ENCODE measurements at places on chromosomes 1 and 21. TPM values are rescaled to one million over a fixed set of nuclear protein-coding genes. Genes with fewer than 3 reads are reported as not detected.

DNA sequence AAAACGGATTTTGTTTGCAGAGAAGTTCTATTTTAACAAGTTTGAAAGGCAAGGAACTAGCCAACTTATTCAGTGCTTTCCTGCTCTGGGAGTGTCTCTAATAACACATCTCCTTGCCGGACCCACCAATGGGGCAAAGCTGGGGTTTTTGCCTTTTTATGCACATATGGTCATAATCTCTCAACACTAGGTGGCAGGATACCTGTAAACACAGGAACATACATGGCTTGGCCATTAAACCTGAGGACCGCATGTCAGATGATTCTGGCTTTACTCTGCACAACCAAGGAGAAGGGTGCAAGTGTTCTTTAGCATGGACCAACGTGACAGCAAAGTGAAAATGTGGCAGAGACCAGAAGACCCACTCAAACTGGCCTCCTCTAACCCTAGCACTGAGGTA is 4.9 kb downstream of the TMEM9 start:
- DNase-seq = no peak

DNA sequence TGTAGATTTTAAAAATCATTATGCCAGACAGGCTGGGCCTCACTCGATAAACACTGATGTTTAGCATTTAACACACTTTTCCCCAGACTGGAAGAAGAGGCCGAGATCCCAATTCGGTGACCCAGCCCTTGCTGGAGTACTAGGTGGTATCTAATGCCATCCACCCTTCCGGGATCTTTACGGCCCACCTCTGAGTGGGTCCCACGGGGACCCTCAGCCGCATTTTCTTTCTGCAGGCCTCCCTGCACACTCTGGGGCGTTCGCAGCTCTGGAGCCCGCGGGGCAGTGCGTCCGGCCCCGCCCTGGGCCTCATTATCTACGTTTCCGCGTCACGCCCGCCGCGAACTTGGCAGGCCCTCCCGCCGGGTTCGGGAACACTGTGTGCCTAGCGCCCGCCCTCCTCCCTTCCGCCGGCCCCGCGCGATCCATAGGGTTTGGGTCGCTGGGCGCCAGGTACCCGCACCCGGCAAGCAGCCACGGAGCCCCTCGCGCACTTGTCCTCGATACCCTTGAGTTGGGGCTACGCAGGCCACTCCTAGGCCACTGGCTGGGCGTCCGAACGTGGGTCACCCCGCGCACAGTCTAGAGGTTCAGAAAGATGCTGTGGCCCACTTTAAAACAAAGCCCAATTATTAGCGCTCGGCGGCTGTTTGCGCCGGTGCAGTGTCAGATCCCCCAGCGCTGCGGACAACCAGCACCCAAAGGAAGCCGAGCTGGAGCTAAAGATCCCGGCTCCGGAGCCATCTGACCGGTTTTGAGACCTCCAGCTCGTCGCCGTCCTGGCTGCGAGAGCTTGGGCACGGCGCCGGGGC is 950 bp upstream of the EVA1C start:
- DNase-seq = no peak

GRCh38 chr1:15620155-15620545 is 2.9 kb downstream of the DDI2 start:
- no peak for DNase-seq

DNA sequence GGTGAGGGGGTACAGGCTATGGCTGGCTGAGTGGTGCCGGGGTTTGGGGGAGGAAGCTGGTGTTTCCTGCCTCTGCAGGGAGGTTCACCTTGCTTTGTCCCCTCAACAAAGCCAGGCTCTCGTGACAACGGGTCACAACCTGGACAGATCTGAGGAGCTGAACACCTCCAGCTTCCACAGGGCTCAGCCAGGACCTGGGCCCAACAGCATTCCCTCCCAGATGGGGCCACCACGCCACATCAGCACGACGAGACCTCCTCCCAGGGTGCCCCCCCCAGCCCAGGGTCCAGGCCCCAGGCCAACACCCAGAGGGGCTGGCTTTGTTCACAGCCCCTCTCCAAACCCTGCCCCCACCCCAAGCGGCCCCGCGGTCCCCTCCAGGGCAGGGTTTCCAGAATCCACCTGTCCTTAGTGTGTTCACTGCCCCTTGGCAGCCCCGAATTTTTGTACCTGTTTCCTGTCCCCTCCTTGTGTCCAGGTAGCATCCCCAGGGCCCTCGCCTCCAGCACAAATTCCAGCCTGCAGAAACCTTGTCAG is 34.7 kb downstream of the UBE2G2 start:
- DNase-seq = no peak

Gene SPAG17
- polyA plus RNA-seq = 10.4 TPM

- DNase-seq = no peak
These were observed 71.8 kb upstream of the CSF1 start for GRCh38 chr1:109838838-109839240.

DNA sequence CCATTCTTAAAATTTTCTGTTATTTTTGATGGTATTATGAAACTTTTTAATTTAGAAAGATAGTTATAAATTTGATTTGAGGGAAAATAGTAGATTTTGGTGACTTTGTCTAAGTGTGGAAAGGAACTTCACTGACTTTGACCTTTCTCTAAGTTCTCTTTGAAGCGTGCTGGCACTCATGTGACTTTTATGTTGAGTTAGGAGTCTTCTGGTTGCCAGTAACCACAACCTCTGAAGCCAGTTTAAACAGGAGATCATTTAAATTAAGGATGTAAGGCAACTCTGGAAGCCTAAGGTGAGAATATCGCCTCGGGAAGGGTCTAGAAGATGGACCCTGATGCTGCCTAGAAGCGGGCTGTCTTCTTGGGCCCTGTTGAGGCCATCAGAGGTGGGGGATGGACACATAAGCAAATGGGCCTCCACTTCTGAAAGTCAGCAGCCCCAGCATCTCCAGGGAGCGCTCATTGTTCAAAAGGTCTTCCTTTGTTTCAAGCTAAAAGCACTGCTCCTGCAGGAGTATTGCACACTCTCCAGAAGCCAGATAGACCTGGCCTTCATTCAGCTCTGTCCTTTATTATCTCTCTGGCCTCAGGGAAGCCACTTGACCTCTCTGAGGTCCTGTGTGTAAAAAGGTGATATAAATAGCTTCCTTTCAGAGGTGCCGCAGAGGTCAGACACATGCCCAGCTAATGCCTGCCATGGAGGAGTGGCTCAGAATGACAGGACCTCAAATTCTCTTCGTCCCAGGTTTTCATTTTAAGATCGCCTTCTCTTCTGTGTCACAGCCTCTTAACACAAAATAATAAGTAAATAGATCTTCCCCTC is 5.1 kb upstream of the RCAN1 start:
- DNase-seq = no peak

GRCh38 chr1:168243636-168244212 is 17.9 kb downstream of the SFT2D2 start:
- DNase-seq = no peak

- no peak for DNase-seq
These were observed 8.6 kb upstream of the PLA2G2C start for GRCh38 chr1:20194757-20195461.

Gene CSF3R
- polyA plus RNA-seq = 3.3 TPM

GRCh38 chr1:170932236-170932635 is 3.1 kb upstream of the MROH9 start:
- DNase-seq = no peak

Gene TRIM58
- polyA plus RNA-seq = 1.5 TPM

- DNase-seq = no peak
These were observed 9.4 kb downstream of the NCSTN start for GRCh38 chr1:160352555-160352954.

GRCh38 chr1:107870696-107871095 is 94.3 kb downstream of the VAV3 start:
- no peak for DNase-seq

GRCh38 chr1:47205918-47206317 is 16.1 kb upstream of the PDZK1IP1 start:
- no peak for DNase-seq

Gene NCF2
- 2.6 TPM for polyA plus RNA-seq

DNA sequence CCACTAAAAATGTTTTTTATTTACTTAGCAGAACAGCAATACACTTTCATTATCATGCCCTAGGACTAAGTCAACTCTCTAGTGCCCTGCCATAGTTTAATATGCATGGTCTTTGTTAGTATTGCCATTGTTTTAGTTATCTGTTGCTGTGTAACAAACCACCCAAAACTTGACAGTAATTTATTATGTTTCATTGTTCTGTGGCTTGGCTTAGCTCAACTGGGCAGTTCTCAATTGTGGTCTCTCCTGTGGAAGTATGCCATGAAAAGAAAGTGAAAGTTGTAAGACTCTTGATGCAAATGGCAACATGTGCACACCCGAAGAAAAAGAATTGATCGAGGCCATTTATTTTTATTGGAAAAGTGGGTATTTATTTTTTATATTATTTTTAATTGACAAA is 206.3 kb upstream of the KCTD3 start:
- no peak for DNase-seq

- no peak for DNase-seq
These were observed 28.9 kb upstream of the C1orf87 start for GRCh38 chr1:60102267-60103061.

Gene TMCO4
- polyA plus RNA-seq = 17.8 TPM

DNA sequence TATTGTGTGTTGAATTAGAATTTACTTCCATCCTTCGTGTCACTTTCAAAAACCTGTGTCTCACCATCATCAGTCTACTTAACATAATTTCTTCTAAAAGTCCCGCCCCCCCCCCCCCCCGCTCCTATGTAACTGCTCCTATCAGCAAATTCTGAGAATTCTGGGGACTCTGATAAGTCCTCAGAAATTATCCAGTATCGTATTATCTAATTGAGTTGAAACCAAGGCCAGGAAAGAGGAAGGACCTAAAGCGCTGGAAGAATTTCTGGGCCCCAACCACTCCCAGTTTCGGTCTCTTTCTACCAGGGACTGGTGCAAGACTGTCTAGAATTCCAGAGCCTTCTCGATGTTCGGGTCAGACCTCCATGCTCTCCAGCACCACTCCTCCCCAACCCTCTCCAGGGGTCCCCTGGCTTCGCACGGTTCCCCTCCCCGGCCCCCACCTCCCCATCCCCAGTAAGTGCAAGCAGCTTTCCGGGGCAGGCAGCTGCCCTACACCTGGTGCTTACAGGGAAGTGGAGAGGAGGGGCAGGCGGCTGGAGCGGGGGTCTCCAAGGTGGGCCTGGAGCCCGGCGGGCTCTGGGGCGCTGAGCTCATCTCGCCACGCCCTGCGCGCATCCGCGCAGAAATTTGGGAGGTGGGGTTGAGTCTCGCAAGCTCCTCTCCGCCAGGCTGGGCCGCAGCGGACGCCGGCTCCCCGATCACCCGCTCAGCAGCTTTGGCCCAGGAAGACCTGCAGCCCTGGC is 16.0 kb upstream of the ZNF496 start:
- no peak for DNase-seq

- DNase-seq = no peak
These were observed 1.5 kb downstream of the SHISA4 start for GRCh38 chr1:201890223-201890622.

Gene NR1I3
- polyA plus RNA-seq = 4.7 TPM

- DNase-seq = no peak
These were observed 26.5 kb downstream of the SYF2 start for GRCh38 chr1:25205786-25206185.

Gene FCGR3A
- 1.9 TPM for polyA plus RNA-seq

DNA sequence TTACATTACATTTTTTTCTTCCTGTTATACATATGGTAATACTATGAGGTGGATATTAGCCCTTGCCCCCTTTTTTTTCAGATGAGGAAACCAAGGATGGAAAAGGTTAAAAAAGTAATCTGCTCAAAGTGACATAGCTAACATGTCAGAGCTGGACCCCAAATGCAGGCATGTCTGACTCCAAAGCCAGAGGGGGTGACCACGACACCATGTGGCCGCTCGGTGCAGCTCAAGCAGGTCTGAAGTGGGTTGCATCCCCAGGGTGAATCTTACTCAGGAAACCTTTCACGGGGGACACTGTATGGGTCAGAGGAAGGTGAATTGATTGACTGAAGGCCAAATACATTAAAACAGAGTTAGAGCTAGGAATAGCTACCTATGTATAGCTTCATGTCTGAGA is 34.8 kb downstream of the CD34 start:
- no peak for DNase-seq

GRCh38 chr1:1282998-1283397 is 2.8 kb downstream of the SCNN1D start:
- no peak for DNase-seq

Gene AKT3
- 31.4 TPM for polyA plus RNA-seq

GRCh38 chr21:42708107-42708506 is 54.7 kb downstream of the PDE9A start:
- no peak for DNase-seq

GRCh38 chr1:37325509-37326437 is 148.6 kb upstream of the ZC3H12A start:
- no peak for DNase-seq

Gene NBPF14
- polyA plus RNA-seq = 23.0 TPM

DNA sequence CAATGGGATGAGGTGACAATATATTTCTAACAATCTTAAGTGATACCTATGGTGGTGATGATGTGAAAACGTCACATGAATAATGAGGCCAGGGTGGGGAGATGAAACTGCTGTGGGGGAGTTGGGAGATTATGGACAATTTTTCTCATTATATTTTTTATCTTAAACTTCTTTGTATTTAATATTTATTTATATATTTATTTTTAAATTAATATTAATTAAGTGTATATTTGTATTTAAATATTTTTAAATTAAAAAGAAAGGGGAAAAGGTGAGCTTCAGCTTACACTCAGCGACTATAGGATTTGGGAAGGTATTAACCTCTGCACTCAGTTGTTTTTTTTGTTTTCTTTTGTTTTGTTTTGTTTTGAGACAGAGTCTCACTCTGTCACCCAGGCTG is 158.7 kb downstream of the PSMG1 start:
- DNase-seq = no peak

Gene KIF17
- polyA plus RNA-seq = 3.5 TPM

DNA sequence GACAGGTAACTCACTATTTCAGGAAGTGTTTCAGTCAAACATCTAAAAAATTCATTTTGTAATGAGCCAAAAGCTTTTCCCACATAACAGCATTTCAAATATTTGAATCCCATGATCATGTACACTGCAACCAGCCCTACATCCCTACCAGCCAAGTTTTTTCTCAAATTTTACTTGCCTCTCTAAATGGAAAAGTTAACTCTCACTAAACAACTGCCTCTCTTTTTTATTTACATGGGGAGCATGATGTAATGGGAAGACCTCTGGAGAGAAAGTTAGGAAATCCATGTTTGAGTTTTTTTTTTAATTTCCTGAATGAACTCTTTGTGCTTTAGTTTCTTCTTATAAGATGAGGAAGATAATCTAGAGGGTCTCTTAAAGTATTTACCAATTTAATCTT is 70.5 kb downstream of the TTLL7 start:
- DNase-seq = no peak

DNA sequence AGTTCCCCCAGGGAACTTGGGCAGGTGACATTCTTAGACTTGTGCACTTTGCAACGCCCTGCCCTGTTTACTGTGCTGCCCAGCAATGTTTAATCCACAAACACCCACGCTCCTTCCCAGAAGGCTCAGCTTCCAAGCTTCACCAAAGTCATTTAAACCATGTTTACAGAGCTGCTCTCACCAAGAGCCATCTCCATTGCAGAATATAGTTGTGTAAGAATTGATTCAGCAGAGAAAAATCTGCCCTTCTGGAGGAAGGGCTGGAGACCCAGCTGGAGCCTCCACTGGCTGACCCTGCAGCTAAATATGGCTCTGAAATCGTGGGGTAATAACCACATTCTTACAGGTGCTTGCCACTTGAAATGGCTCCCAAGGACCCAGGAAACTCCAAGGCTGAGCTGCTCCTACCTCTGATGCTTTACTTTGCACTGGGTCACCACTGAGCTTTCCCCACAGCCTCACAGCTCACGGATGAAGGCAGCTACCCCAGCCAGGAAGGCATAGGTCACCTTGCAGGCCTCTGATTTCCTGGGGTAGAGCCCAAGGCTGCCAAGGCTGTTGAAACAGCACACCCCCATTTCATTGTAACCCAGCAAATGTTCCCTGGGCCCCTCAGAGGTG is 8.7 kb downstream of the CAPN2 start:
- DNase-seq = no peak

Gene DMBX1
- not detected for polyA plus RNA-seq

Gene AK5
- 4.4 TPM for polyA plus RNA-seq
